ENCODE measurements at places on chromosomes 6 and 20.

GRCh38 chr6:21164768-21165326 lies 428.7 kb upstream of the SOX4 start:
- DNase-seq = no peak

DNA sequence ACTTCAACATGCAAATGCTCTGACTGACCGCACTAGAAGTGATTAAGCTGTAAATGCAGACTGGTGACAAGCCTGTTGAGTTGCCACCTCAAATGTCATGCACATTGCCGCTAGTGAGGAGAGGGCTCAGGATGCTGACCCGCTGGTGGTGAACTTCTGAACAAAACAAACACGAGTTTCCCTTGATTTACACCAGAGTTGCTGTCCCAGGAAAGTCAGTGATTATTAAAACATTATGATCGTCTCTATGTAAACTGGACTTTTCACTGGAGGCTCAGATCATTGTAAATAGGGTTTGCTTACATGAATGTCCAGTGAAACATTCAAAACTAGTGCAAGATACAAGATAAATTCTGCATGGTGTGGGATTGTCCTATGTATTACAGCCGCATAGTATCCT lies 420.1 kb downstream of the PREX1 start:
- DNase-seq = no peak

- DNase-seq = peak; percentile 22
Measured at GRCh38 chr6:136753624-136754023, 38.7 kb downstream of the MAP3K5 start.

DNA sequence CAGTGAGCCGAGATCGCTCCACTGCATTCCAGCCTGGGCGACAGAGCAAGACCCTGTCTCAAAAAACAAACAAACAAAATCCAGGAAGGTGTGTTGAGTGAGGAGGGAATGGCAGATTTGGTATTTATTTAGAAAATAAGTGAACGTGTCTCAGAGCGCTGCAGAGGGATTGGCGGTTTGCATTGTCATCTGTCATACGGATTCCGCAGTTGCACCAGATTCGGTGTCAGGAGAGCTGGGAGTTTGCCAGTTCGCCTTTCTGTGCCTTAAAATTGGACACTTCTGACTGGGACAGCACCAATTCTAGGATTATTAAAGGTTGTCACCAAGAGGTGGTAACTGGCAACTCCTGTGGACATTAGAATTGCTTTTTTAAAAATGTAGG lies 912 bp downstream of the SNRNP48 start:
- no peak for DNase-seq

GRCh38 chr6:111845441-111845871 lies 27.8 kb downstream of the FYN start:
- DNase-seq = no peak

DNA sequence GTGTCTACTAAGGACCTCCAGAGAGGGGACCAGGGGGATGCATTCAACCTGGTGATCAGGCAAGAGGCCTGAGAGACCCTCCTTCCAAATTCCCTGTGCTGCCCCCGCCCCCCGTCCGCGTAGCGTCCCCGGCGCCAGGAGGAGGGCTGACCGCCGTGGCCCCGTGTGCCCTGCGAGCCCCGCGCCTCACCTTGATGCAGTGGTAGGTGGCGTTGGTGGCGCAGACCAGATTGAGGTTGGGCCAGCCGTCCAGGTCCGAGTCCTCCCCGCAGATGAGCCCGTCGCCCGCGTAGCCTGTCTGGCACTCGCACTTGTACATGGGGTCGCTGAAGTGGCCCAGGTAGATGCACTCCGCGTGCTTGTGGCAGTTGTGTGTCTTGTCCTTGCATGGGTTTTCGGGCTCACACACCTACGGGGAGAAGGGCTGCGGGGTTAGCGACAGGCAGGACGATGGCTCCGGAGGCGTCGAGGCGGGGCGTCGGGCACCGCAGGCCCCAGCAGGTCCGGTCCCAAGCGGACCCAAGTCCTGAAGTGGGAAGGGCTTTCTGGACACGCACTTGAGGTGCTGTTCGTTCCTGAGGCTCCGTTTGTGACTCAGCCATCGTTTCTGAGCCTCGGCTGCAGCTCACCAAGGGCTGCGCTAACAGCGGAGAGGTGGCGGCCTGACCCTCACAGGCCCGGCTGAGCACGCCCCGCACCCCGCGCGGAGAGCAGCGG lies 21.7 kb downstream of the THBS2 start:
- no peak for DNase-seq

DNA sequence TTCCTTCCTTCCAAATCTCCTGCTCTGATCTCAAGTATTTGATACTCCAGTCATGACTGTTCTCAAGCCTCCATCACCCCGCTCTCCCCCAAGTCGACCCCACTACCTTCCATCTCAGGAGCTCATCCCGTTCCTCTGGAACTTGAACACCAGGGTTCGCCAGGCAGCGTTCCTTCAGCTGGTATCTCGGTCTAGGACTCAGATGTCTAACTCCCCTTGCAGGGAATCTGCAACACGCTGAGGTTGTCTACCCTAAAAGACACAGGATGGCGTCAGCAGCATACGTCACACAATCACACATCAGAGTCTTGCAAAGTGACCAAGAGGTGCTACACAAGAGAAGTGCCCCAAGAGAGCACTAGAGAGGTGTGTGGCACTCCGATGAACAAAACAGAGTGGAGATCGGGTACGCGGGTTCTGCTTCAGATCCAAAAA lies 706 bp downstream of the ZNF184 start:
- peak; percentile 21 for DNase-seq

DNA sequence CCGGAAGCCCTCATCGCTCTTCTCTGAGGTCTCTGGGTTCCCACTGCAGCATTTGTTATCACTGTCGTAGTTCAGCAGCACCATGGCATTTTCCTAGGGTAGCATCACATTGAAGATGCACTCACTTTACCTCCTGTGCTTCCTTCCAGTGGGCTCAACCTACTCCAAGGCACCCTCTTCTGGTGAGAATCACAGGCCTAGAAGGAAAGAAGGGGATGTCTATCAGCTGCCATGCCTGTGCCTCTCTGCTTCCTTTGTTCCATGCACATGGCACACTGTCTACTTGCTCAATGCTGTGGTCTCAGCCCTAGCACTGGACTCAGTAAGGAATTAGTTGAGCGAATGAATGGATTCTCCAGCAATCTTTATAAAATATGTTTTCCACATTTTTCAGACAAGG lies 22.6 kb downstream of the CST4 start:
- DNase-seq = no peak

GRCh38 chr6:14732844-14733757 lies 512.8 kb upstream of the JARID2 start:
- DNase-seq = no peak

GRCh38 chr6:137044366-137045221 lies at the start of gene IL20RA:
Gene IL20RA, minus strand, starts transcription at chr6:137044965. Its CDS starts 237 bp downstream, at chr6:137044728.
- DNase-seq = peak; percentile 1

DNA sequence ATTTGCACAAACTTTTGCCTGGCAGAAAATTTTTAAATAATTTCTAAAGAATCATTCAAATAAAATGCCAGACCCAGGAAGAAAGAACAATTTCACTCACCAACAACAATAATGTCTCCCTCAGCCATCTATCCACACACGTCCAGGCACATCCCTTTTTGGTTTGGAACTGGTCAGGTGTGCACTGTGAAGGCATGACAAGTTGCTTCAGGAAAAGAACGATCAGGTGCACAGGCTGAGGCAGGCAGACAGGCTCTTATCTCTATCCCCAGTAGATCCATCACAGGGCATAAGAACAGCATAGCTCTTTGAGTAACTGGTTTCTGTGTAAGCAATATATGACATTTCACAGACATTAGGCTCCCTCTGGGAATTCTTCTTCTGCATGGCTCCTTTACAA lies 18.1 kb upstream of the NXT1 start:
- DNase-seq = no peak

GRCh38 chr6:33620158-33620855 lies 815 bp upstream of the ITPR3 start:
- DNase-seq = peak; percentile 31

GRCh38 chr6:40552941-40553340 lies 34.2 kb downstream of the LRFN2 start:
- no peak for DNase-seq

DNA sequence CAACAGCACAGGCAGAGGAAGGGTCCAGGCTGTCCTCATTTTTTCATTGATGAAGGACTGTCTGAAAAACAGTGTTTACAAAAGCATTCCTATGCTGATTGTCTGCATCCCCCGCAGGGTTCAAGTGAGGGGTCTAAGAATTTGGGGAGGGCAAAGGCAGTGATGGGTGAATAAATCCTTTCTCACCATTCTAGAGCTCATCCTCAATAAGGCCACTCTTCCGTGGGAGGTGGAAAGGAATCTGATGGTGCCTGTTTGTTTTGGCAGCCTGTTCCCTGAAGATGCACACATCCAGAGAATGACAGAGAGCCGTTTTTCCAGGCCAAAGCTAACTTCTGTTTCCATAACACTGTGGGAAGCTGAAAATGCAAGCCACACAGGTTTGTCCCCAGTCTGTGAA lies 164.5 kb downstream of the MOXD1 start:
- no peak for DNase-seq

DNA sequence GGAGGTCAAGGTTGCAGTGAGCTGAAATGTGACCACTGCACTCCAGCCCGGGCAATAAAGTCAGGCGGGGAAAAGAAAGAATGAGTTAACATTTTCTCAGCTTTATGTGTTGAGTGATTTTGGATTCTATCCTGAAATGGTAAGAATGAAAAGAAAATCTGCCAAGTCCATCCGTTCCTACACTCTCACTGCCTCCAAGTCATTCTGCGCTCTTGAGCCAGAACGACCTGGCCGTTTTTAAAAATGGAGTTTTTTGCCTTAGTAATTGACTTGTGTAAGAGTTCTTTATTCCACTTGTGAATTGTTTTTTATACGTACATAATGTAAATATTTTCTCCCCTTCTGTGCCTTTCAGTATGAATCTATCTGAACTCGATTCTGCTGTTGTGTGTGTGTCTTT lies 28.7 kb downstream of the DNAJC5 start:
- DNase-seq = no peak

DNA sequence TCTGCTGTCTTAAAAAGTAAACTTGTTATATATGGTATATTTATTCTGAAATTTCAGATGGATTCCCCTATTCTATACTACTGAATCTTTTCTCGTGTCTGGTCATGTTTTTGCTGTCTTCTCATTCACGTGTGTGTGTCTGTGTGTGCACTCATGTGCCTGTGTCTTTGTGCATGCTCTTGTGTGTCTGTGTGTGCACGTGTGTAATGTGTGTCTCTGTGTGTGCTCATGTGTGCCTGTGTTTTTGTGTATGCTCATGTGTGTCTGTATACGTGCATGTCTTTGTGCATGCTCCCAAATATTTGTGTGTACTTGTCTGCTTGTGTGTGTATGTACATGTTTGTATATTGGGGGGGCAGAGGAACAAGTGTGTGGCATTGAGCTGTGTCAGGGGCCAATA lies 34.0 kb downstream of the PRR18 start:
- DNase-seq = no peak

DNA sequence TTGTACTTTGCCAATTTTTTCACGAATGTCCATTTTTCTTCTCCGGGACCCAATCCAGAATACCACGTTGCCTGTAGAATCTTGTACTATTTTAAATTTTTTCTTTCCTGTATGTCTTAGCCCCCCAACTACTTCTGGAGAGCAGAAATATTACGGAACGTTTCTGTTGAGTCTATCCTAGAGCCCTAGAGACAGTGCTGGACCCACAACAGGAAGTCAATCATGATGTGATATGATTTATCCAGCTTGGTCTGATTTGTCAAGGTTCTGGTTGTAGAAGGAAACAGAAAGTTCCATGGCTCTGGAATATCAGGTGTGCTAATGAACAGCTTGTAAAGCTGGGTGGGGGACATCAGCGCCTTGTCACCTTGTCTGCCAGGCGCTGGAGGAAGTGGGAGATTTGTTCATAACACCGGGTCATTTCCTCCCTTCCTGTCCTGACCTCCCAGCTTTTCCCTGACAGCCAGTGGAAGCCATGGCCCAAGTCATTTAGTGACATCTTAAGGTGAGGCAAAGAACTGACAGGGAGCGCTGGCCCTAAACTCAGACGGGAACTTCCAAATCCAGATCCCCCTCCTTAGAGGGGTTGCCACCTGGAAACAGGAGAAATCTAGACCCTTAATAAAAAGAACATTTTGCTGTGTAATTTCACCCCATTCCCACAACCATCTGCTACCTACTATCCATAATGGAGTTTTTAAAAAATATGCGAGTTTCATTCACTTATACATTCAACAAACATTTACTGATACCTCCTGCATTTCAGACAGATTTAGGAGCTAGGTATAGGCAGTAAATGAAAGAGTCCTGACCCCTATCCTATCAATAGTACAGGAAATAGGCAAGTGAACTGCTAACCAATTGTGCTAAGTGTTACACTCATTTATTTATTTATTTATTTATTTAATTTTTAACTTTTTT lies 130.5 kb downstream of the ZFP64 start:
- no peak for DNase-seq

DNA sequence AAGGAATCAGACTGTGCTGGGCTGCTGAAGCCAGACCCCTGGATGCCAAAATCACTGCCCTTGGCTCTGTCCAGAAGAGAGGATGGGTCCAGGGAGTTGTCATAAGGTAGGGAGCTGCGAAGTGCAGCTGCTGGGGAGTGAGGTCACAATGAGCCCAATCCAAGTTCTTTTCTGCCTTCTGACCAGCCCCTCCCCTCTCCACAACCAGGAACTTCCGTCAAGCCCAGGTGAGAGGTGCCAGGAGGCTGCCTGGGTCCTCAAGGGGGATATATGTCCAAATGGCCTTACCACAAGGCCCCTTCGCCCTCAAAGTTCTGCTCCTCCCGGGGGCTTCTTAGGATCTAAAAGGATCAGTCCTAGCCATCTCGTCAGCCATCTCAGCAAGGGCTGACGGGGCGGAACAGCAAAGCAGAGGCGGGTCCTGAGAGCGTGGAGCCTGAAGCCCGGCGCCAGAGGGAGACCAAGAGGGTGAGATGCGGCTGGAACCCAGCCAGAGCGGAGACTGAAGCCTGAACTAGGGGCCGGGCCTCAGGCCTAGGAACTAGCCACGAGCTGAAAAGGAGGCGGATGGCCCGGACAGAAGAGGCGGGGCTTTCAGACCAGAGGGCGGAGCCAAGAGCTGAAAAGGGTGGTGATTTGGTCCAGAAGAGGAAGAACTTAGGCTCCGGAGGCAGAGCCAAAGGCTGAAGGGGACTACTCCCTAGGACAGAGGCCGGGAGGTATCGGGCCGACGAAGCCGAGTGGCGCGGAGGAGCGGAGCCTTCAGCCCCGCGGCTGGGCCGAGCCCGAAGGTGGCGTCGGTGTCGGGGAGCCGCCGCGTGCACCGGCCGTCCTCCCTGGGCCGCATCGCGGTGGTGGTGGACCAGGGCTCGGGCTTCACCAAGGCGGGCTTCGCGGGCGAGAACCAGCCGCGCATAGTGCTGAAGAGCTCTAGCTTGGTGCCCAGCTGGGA lies at the start of gene ACTL10:
TSS of gene ACTL10 (plus strand) at position 651 of the 952 bp plus-strand sequence. CDS start 555 bp downstream, outside the sequence.
- peak; percentile 75 for DNase-seq
